ENCODE measurements at places on chromosomes 11 and 22.

GRCh38 chr11:8760896-8761295, 78.3 kb downstream of the RPL27A start:
- DNase-seq: no peak

DNA sequence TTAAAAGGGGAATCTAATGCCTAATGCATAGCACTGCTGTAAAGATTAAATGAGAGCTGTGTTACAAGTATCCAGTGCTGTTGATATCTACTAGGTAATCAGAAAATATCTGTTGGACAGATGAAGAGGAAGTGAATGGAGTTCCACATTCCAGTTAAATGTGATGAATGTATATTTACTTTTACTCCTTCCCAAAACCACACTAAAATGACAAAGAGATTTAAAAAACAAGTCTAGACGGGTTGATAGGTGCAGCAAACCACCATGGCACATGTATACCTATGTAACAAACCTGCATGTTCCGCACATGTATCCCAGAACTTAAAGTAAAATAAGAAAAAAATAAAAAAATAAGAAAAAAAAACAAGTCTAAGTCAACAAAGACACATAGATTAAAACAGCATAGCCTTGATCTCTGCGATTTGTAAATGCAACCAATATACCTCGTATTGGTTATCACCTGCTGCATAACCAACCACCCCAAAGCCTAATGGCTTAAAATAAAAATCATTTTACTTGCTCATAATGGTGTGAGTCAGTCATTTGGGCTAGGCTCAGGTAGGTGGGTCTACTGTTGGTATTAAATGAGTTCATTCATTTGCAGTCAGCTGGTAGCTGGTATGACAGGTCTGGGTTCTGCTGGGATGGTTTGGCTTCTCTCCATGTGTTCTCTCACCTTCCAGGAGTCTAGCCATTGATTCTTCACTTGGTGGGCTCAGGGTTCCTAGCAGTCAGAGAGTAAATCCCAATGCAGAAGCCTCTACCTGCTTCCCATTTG, 39.7 kb upstream of the SLC6A5 start:
- DNase-seq: no peak

GRCh38 chr11:70070706-70071105, 7.4 kb upstream of the ANO1 start:
- DNase-seq: no peak

GRCh38 chr11:103530257-103530656, 421.0 kb downstream of the DYNC2H1 start:
- no peak for DNase-seq

DNA sequence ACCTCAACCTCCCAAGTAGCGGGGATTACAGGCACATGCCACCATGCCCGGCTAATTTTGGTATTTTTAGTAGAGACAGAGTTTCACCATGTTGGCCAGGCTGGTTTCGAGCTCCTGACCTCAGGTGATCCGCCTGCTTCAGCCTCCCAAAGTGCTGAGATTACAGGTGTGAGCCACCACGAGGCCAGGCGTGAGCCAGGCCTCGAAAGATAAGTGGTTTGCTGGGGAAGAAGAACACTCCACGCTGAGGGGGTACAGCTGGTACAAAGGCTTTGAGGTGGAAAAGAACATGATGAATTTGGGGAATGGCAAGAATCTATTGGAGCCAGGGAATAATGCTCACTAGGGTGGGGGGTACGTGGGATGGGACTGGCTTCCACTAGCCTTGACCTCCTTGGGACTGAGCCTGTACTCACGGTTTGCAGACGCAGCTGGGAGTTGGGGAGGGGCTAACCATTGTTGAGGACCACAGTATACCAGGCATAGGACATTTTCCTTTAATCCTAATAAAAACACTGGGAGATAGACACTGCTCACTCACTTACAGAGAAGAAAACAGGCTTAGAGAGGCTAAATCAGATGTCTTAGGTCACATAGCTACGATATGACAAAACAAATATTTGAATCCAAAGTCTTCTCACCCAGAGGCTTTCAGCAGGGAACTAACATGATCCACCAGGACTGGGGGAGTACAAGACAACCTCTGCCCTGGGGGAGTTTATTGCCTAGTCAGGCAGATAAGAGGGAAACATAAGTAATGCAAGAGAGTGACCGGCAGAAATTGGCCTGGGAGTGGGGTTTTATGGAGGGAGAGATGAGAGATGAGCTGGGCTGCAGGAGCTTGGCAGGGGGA, 4.9 kb downstream of the SLCO2B1 start:
- no peak for DNase-seq

DNA sequence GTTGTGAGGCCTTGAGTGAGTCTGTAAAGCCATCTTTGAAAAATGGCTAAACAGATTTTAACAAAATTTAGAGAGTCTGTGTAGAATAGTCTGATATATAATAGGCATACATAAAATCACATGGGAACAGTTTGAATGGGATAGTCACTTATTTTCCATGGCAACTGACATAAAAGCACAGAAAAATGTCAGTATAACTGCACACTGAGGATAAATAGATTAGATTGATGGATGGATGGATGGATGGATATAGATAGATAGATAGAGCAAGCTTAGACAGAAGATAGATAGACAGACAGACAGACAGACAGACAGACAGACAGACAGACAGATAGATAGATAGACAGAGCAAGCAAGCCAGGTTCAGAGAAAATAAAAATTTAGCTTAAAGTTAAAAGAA, 660.2 kb upstream of the API5 start:
- no peak for DNase-seq

- no peak for DNase-seq
Measured at GRCh38 chr11:61587541-61587941, 6.7 kb upstream of the SYT7 start.

- peak; percentile 37 for DNase-seq
Measured at GRCh38 chr11:75896843-75897419, 81.9 kb downstream of the UVRAG start.

- DNase-seq: no peak
Measured at GRCh38 chr11:27509908-27510307, 3.3 kb upstream of the LIN7C start.

DNA sequence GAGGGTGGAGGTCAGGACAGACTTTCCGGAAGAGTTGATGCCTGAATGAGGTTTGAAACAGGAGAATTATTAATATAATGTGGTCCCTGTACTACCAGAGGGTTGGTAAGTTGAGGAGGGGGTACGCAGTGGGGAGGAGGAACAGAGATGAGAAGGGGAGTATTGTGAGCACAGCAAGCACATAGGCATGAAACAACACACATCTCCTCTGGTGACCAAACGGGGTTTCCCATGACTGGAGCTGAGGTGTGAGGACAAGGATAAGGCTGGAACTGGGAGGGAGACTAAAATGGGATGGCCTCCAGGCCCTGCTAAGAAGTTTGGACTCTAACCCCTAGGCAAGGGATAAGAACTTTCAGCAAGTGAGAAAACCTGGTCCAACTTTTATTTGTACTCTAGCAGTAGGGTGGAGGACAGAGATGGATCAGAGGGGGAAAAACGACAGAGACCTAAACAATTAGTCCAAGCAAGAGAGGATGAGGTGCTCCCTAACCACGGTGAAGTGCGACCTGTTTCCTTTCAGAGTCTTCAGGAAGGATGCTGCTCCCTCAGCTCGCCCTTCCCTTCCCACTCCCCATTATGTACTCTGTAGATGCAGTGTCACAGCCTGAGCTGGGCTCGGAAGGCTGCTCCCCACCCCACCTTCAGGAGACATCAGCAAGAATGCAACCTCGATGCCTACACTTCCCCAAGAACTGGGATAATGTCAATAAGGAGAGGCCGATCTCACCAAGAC, 59.2 kb downstream of the BTG4 start:
- no peak for DNase-seq

DNA sequence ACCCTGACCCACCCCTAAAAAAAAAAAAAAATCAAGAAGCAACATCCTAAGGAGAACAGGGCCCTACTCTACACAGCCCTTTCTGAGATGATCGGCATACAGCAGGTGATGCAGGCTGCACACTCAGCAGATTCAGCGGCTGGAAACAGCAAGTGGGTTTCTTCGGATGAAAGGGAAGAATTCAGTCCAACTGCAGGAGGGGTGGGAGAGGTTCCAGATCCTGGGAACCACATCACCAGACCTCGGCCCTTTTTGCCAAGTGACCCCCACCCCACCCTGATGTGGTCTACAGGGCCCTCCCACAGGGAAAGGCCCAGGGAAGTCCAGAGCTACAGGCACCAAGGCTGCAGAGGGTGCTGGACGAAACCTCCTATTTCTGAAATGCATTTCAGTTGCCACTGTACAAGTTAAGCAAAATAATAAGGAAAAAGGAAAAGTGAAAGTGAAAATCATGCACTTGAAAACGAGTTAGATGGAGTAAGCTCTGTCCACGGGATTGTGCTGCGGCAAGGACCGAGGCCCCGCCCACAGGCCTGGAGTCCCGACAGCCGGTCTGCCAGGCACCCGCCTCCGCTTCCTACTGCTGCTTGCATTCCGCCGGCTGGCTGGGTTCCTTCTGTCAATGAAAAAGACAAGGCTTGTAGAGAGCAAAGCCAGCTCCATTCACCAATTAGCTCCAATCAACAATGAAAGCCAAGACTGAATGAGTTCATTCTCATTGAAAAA, 16.0 kb upstream of the PHLDA2 start:
- no peak for DNase-seq

All from DMS79 (cell line).